ENCODE measurements at places on chromosomes 3 and 15. TPM values are rescaled to one million over a fixed set of nuclear protein-coding genes. Genes with fewer than 3 reads are reported as not detected.

DNA sequence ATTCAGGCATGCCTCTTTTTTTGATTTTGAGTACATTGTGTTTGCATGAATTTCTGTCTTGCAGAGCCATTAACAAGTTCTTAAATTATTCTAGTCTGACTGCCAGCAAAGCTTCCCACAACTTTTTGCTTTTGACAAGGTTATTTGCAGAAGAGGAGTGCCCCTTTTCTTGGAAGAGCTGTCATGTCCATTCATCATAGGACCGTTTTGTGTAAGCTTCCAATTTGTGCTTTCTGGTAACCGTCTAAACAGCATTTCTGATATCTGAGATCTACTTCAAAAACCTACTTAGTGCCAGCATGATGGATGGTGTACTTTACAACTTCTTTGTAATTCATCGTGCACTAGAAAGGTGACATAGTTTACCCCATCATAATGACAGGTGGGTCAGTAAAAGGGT lies 379.7 kb downstream of the NAALADL2 start:
- H3K4me1 ChIP-seq, result no peaks in the 10 kb centered on the region
- no peaks in the 10 kb centered on the region for H3K27me3 ChIP-seq
- H3K36me3 ChIP-seq, result no peaks in the 10 kb centered on the region
- no peak for DNase-seq

DNA sequence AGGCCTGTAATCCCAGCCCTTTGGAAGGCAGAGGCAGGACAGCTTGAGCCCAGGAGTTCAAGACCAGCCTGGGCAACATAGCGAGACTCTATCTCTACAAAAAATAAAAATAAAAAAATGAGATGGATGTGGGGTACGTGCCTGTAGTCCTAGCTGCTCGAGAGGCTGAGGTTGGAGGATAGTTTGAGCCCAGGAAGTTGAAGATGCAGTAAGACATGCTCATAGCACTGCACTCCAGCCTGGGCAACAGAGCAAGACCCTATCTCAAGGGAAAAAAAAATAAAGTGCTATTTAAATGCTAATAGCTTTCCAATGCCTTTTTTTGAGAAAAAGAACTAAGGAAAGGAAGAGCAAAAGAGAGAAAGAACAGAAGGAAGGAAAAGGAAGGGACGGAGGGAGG lies 94.5 kb downstream of the MAGI1 start:
- H3K4me3 ChIP-seq, result no peak overlapping the region
- no peaks in the 10 kb centered on the region for H3K4me1 ChIP-seq
- H3K36me3 ChIP-seq, result no peaks in the 10 kb centered on the region
- no peaks in the 10 kb centered on the region for H3K27me3 ChIP-seq
- no peak for DNase-seq

GRCh38 chr15:40388941-40389823 lies 6.7 kb downstream of the KNSTRN start:
- no peak overlapping the region for H3K27ac ChIP-seq
- no peaks in the 10 kb centered on the region for H3K27me3 ChIP-seq
- H3K4me3 ChIP-seq, result no peak overlapping the region
- H3K4me1 ChIP-seq, result peaks cover 15% of the 10 kb centered on the region

GRCh38 chr3:117873249-117873600 lies 1161.4 kb downstream of the IGSF11 start:
- no peaks in the 10 kb centered on the region for H3K36me3 ChIP-seq
- no peaks in the 10 kb centered on the region for H3K27me3 ChIP-seq
- no peak overlapping the region for H3K4me3 ChIP-seq
- H3K27ac ChIP-seq, result no peak overlapping the region
- H3K4me1 ChIP-seq, result no peaks in the 10 kb centered on the region

DNA sequence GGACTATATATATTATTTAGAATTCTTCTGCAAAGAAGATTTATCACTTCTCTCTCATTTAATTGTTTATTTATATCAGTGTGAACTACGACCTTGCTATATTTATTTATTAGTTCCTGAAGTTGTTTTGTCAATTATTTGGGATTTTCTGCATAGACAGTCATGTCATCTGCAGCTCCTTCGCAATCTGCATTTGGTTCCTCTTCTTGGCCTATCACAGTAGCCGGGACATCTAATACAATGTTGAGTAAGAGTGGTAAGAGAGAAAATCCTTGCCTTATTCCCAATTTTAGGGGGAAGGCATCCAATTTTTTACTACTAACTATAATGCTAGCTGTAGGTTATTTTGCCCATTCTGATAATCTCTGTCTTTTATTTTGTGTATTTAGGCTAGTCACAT lies 39.4 kb downstream of the FOXL2 start:
- no peaks in the 10 kb centered on the region for H3K4me1 ChIP-seq
- H3K36me3 ChIP-seq, result no peaks in the 10 kb centered on the region
- H3K4me3 ChIP-seq, result no peak overlapping the region
- DNase-seq, result no peak

The GOLGA6L10 gene
- total RNA-seq, result 0.32 TPM

The CCR1 gene
- 22.6 TPM for total RNA-seq
